ENCODE measurements at places on chromosomes 3 and 15.

- no peak for DNase-seq
Observed at GRCh38 chr3:12896063-12896985, 55.0 kb upstream of the RPL32 start.

GRCh38 chr15:69693059-69693458 is 240.4 kb downstream of the RPLP1 start:
- DNase-seq = no peak

- DNase-seq = no peak
Observed at GRCh38 chr15:78437107-78437761, 782 bp upstream of the IREB2 start.

DNA sequence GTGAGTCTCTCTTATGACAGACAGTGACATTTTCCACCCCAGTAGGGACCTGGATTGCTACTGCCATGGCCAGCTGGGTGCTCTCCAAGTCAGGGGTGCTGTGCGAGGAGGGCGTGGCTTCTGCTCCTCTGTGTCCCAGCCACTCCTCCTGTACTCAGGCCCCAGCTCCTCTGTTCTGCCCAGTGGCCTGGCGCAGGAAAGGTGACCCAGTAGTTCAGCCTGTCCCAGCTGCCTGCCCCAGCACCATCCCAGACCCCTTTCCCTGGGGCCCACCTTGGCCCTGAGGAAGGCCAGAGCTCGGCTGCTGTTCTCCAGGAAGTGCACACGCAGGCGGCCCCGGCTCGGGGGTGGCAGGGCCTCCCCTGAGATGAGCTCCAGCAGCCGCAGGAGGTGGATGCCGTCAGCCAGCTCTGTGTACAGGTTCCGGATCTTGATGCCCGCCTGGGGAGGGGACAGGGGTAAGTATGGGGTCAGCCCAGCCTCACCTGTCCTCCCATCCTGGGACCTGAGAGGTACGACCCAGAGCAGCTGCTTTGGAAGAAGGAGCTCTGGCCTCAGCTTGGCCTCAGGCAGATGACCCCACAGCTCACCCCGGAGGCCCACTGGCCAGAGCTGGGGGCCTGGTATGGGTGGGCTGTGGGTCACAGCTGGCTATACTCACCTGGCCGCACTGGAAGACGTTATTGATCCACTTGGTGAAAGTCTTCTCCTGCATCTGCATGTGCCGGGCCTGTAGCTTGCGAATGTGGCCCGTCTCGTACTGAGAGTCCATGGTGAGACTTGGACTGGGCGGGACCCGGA is 1.0 kb downstream of the SPTBN5 start:
- DNase-seq = no peak

Measured in Panc1 (cell line).